ENCODE measurements at places on chromosomes 1 and 21.

DNA sequence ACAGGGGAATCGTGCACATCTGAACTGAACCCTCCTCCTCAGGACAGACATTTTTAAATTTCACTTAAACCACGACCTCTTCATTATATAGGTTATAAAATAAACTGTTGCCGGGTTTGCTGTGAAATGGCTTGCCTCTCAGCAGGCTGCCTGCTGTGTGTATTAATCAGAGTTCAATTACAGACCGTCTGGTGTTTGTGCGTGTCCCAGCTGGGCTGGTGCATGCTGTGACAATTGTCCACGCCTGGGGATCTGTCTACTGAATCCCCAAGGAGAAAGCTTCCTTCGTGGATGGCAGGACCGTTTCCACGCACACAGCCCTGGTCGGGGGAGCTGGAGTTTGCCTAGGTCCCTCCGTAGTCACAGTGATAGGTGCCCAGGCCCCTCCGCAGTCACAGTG is 13.4 kb upstream of the AGPAT3 start:
- DNase-seq = no peak

DNA sequence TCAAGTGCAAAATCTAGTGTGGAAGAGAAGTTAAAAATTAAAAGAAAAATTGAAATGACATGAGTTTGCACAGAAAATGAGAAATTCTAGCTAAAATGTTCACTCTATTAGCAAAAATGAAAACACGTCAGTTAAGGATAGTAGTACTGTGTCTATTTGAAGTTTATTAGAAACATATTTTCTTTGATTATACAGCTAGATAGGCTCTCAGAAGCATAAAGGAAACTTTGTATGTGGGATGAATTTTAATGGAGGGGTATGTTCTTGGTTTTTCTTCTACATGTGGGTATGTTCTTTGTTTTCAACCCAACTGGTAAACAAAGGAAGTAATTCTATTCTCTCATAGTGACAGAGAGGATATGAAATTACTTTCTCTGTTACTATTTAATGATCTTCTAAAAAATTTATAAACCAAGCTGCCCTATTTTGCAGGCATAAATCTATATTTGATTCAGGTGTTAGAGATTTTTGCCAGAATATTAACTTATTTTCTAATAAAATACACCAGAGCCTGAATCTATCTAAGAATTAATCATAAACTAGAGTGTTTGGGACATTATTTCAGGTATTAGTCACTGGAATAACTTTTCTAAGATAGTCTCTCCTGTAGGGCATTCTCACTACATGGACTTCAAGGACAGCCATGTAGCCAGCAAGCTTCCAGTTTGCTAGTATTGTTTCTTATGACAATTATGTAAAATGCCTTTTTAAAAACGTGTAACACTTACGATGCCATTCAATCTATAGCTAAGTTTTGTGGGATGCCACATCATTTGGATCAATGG is 15.8 kb downstream of the GPSM2 start:
- no peak for DNase-seq

- no peak for DNase-seq
Measured at GRCh38 chr1:54188291-54188690, 11.5 kb downstream of the CYB5RL start.

GRCh38 chr1:30382496-30382895 is 340.9 kb downstream of the MATN1 start:
- DNase-seq = no peak

- no peak for DNase-seq
Measured at GRCh38 chr1:226880372-226881287, 10.2 kb downstream of the PSEN2 start.

Data from stimulated activated CD8-positive, alpha-beta memory T cell treated with anti-CD3 and anti-CD28 coated beads, Interleukin-2, amount 100 ng/mL, for 48 hours (primary cell).